ENCODE measurements at places on chromosomes 4 and X. TPM values are rescaled to one million over a fixed set of nuclear protein-coding genes. Genes with fewer than 3 reads are reported as not detected.
A peak's percentile ranks its signal among the peaks of the same experiment; 100 is the strongest.

STARD8 gene
- 0.24 TPM for total RNA-seq

DNA sequence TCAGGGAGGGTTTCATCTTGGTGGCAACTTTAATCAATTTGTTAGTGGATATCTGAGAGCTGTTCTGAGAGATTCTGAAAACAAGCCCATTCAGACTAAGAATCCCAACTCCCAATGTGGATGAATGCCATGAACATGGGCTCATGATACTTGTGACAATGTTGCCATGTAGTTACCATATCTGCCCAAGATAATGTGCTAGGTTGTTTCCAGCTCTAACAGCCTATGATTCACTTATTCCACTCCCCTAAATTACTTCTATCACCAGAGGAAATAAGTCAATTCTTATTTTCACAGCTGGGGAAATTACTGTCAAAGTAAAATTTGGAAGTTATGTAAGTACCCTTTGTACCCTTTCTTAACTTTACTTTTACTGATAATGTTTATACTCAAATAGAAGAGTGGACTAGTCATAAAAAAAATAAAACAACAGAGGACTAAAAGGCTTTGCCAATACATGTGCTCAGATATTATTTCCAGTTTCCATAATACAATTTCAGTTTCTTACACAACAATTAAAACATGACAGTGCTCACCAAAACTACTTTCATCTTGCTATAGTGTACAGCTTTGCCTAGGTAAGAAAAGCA lies 1101.7 kb upstream of the INTU start:
- H3K4me3 ChIP-seq = no peak overlapping the region
- H3K36me3 ChIP-seq = no peaks in the 10 kb centered on the region
- H3K27ac ChIP-seq = no peak overlapping the region
- H3K27me3 ChIP-seq = no peaks in the 10 kb centered on the region
- H3K4me1 ChIP-seq = no peaks in the 10 kb centered on the region
- DNase-seq = no peak

CACNA1F gene
- 0.61 TPM for total RNA-seq

- no peak overlapping the region for H3K27ac ChIP-seq
- no peaks in the 10 kb centered on the region for H3K4me1 ChIP-seq
- no peak for DNase-seq
- no peaks in the 10 kb centered on the region for H3K27me3 ChIP-seq
- peaks cover under 1% of the 10 kb centered on the region for H3K36me3 ChIP-seq
Measured at GRCh38 chr4:123018396-123018775, 96.0 kb upstream of the NUDT6 start.

GPR50 gene
- not detected for total RNA-seq

ESX1 gene
- not detected for total RNA-seq

GRCh38 chrX:110568441-110568840 lies 209.8 kb downstream of the RTL9 start:
- DNase-seq = no peak
- no peak overlapping the region for H3K4me3 ChIP-seq
- H3K27me3 ChIP-seq = no peaks in the 10 kb centered on the region
- no peaks in the 10 kb centered on the region for H3K36me3 ChIP-seq

ARMCX6 gene
- total RNA-seq = 70.1 TPM

GRCh38 chr4:140569307-140569638 lies 512 bp upstream of the UCP1 start:
- H3K4me1 ChIP-seq = peaks cover 10% of the 10 kb centered on the region
- H3K27me3 ChIP-seq = peaks cover 22% of the 10 kb centered on the region
- no peak for DNase-seq
- H3K27ac ChIP-seq = no peak overlapping the region
- H3K4me3 ChIP-seq = no peak overlapping the region

- no peaks in the 10 kb centered on the region for H3K4me1 ChIP-seq
- no peak overlapping the region for H3K4me3 ChIP-seq
- no peak overlapping the region for H3K27ac ChIP-seq
- no peaks in the 10 kb centered on the region for H3K36me3 ChIP-seq
- DNase-seq = no peak
Measured at GRCh38 chr4:152988721-152989553, 52.8 kb downstream of the FHDC1 start.

GRCh38 chrX:38375891-38376290 lies 23.5 kb downstream of the OTC start:
- H3K27me3 ChIP-seq = no peaks in the 10 kb centered on the region
- no peak for DNase-seq
- H3K4me3 ChIP-seq = no peak overlapping the region
- H3K27ac ChIP-seq = no peak overlapping the region

DNA sequence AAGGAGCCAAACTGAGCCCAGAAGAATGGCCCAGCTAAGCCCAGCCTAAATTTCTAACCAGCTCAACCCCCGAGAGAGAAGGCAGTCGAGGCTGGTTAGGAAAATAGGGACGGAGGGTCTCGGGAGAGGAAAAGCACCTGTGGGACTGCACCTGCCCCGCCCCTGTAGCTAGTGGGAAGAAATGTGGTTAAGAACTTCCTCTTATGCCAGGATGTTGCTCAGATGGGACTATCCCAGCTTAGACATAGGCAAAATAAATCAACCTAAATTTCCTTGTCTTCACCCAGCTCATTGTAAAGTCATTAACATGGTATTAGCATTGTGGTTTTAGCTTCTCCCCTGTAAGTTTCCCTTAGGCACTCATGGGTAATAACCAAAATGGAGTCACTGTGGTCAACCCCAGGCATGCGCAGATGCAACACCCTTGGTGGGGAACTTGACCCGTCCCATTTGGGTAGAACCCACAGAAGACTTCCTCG lies 86.8 kb downstream of the ZNF718 start:
- no peak for DNase-seq
- no peak overlapping the region for H3K27ac ChIP-seq
- peaks cover 20% of the 10 kb centered on the region for H3K4me1 ChIP-seq
- H3K36me3 ChIP-seq = no peaks in the 10 kb centered on the region
- H3K4me3 ChIP-seq = peak overlapping the region; percentile 20

DNA sequence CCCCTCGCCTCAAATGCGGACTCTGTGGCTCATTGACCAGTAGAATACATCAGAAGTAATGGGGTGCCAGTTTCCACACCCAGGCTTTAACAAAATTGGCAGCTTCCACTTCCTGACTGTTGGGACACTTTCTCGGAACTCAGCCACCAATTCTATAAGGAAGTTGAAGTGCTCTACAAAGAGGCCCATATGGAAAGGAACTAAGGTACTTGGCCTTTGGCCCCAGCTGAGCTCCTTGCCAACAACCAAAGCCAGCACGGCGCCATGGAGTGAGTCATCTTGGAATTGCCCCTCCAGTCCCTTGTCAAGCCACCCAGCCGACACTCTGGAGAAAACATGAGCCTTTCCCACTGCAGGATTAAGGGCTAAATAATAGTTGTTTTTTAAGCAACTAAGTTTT lies 262.2 kb upstream of the INTU start:
- H3K36me3 ChIP-seq = no peaks in the 10 kb centered on the region
- H3K4me1 ChIP-seq = no peaks in the 10 kb centered on the region
- H3K27ac ChIP-seq = no peak overlapping the region
- no peak for DNase-seq

XAGE1A gene
- total RNA-seq = not detected

DNA sequence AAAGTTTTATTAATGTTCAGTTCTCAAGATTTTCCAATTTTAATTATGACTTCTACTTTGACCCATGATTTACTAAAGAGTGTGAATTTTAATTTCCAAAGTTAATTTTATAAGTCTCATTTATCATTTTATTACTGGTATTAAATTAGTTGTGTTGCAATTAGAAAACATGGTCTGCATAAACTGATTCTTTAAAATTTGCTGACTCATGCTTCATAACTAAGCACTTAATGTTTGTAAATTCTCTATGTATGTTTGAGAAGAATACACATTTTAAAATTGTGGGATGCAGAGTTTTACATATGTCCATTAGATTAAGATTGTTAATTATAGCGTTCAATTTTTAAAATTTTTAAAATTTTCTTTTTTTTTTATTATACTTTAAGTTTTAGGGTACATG lies 20.2 kb upstream of the UCHL1 start:
- H3K27ac ChIP-seq = no peak overlapping the region
- H3K4me3 ChIP-seq = no peak overlapping the region
- H3K4me1 ChIP-seq = no peaks in the 10 kb centered on the region
- DNase-seq = no peak
- H3K27me3 ChIP-seq = no peaks in the 10 kb centered on the region

GRCh38 chr4:112896609-112897190 lies 152.8 kb upstream of the ANK2 start:
- no peak overlapping the region for H3K4me3 ChIP-seq
- H3K27ac ChIP-seq = no peak overlapping the region
- DNase-seq = no peak
- H3K36me3 ChIP-seq = no peaks in the 10 kb centered on the region

DNA sequence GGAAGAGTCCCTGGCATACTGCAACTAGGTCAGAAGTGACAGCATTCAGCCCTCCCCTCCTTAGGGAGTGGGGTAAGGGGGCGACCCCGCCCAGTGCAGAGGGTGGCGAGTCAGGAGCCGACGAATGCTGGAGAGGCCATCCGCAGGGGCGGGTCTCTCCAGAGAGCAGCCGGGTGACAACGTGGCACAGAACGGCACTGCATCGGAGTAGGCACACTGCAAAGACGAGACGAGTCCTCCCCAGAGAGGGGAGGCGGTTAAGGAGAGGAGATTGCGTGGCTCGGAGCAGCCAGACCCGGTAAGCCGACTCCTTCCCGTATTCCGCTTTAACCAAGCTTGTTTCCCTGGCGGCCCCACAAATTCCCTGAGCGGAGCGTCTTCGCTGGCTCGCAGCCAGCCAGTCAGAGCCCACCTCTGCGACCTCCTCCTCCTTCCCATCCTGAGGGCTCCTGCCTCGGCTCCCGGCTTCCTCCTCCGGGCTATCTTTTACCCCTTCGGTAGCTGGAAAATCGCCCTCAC lies 54.9 kb downstream of the LINC00632 start:
- no peak for DNase-seq
- no peak overlapping the region for H3K4me3 ChIP-seq
- no peak overlapping the region for H3K27ac ChIP-seq
- no peaks in the 10 kb centered on the region for H3K36me3 ChIP-seq
- H3K4me1 ChIP-seq = no peaks in the 10 kb centered on the region

XK gene
- 0.27 TPM for total RNA-seq

DNA sequence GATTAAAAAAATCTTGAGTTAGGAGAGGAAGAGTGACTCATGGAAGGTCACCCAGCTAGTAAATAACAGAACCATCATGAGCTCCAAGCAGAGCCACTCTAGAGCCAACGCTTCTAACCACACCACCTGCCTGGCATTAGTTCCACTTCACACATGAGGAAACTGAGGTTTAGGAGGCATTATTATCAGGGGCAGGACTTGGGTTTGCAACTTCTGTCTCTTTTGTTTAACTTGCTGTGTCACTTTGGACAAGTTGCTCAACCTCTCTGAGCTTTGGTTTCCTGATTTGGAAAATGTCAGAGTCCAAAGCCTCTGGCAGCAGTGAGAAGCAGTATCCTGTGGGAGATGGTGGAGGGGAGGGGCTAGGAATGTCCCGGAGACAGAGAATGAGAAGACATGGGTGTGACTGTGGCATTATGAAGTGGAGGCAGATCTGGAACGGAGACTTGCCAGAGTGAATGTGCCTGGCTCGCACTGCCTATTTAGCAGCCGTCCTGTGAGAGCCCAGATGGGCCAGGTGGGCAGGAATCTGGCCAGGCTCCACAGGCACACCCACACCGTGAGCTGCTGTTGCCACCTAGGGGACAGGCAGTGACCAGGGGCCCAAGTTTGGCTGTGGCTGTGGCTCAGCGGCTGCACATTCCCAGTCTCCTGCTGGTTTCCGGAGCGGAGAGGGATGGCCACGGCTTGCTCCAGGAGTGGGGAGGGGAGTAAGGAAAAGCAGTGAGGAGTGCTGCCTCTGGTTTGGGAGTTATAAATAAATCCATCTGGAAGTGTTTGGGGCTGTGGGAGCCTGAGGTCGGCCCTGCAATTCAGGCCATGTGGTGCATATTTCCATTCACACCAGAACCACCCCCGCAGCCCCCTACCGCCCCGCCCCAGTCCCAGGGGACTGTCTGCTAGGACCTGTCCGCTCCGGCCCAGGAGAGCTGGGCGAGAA lies 93.4 kb downstream of the NHSL2 start:
- DNase-seq = no peak
- no peaks in the 10 kb centered on the region for H3K4me1 ChIP-seq
- H3K27me3 ChIP-seq = no peaks in the 10 kb centered on the region
- H3K27ac ChIP-seq = no peak overlapping the region
- H3K4me3 ChIP-seq = no peak overlapping the region

DNA sequence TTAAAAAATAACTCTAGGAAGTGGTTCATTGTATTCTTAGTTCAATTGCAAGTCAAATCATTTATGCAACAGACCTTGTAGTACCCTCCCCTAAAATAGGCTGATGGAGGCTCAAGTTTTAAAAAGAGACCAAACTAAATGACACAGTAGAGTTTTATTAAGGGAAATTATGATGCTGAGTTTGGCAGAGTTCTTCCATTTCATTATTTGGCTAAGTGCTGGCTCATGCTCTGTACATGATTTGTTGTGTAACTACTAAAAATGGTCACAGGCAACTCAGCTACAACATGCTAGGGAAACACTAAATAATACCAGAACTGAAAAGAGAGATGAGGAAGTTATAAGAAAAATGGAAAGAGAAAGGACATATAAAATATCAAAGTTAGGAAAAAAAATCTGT lies 96.1 kb upstream of the TFDP3 start:
- H3K4me3 ChIP-seq = no peak overlapping the region
- H3K27me3 ChIP-seq = no peaks in the 10 kb centered on the region
- no peaks in the 10 kb centered on the region for H3K36me3 ChIP-seq
- no peak overlapping the region for H3K27ac ChIP-seq
- no peak for DNase-seq

SMIM31 gene
- total RNA-seq = not detected

GRCh38 chr4:145501051-145501660 lies 19.5 kb downstream of the SMAD1 start:
- H3K36me3 ChIP-seq = no peaks in the 10 kb centered on the region
- no peaks in the 10 kb centered on the region for H3K27me3 ChIP-seq
- no peak for DNase-seq
- H3K4me1 ChIP-seq = no peaks in the 10 kb centered on the region
- no peak overlapping the region for H3K4me3 ChIP-seq

DNA sequence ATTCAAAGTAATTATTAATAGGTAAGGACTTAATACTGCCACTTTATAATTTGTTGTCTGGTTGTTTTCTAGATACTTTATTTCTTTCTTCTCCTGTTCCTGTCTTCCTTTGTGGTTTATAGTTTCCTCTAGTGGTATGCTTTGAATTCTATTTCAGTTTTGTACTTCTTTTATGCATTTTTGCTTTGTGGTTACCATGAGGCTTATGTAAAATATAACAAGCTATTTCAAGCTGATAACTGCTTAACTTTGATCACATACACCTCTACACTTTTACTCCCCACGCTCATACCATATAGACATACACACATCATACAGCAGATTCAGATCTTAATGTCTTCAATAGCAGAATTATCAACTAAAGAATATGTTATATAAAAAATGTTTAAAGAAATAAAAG lies 192.3 kb downstream of the SCFD2 start:
- H3K4me3 ChIP-seq = no peak overlapping the region
- no peaks in the 10 kb centered on the region for H3K36me3 ChIP-seq
- no peak for DNase-seq
- H3K27me3 ChIP-seq = no peaks in the 10 kb centered on the region
- H3K27ac ChIP-seq = no peak overlapping the region
- peaks cover 4% of the 10 kb centered on the region for H3K4me1 ChIP-seq

TREX2 gene
- total RNA-seq = 1.9 TPM

- H3K4me1 ChIP-seq = no peaks in the 10 kb centered on the region
- no peaks in the 10 kb centered on the region for H3K27me3 ChIP-seq
- no peak overlapping the region for H3K4me3 ChIP-seq
- H3K36me3 ChIP-seq = peaks cover 23% of the 10 kb centered on the region
- peak; percentile 3 for DNase-seq
Measured at GRCh38 chr4:6608758-6609414, 31.6 kb upstream of the MRFAP1 start.
